ENCODE measurements at places on chromosomes 13 and 19.
A peak's percentile ranks its signal among the peaks of the same experiment; 100 is the strongest.

DNA sequence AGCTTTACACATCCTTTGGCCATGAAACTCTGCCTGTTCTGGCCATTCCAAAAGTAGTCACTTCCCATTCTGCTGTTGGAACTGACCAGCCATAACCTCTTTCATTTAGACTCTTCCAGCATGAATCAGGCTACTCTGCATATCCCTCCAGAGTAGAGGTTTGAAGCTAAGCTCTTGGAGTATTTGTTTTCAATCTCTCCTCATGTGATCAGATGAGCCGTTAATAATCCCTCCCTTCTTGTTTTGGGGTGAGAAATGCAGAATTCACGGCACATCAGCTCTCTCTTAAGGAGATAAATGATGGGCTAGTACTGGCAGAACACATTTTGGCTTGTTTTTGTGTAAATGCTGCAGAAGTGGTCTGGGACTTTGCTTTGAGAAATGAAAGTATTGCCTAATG is 519.9 kb downstream of the PCDH17 start:
- DNase-seq = no peak

- peak; percentile 85 for DNase-seq
These were observed 4.8 kb downstream of the LSR start for GRCh38 chr19:35253316-35254286.

GRCh38 chr13:76813000-76813691 is 73.1 kb downstream of the KCTD12 start:
- no peak for DNase-seq

DNA sequence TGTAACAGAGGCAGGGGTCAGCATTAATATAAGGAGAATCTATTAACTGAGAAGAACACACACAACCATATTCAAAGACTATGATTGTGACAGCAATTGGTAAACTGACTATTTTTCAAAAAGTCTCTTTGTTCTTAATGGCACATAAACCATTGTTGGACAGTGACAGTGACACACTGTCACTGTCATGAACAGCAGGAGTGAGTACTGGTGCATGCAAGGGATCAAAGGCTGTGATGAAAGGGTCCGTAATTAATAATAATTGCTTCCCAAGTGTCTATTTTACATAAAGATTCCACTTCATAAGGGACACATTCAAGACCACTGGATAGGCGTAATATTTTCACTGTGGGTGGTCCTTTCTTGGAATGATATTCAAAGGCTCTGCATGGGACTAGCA is 50.7 kb downstream of the LHFPL6 start:
- no peak for DNase-seq

DNA sequence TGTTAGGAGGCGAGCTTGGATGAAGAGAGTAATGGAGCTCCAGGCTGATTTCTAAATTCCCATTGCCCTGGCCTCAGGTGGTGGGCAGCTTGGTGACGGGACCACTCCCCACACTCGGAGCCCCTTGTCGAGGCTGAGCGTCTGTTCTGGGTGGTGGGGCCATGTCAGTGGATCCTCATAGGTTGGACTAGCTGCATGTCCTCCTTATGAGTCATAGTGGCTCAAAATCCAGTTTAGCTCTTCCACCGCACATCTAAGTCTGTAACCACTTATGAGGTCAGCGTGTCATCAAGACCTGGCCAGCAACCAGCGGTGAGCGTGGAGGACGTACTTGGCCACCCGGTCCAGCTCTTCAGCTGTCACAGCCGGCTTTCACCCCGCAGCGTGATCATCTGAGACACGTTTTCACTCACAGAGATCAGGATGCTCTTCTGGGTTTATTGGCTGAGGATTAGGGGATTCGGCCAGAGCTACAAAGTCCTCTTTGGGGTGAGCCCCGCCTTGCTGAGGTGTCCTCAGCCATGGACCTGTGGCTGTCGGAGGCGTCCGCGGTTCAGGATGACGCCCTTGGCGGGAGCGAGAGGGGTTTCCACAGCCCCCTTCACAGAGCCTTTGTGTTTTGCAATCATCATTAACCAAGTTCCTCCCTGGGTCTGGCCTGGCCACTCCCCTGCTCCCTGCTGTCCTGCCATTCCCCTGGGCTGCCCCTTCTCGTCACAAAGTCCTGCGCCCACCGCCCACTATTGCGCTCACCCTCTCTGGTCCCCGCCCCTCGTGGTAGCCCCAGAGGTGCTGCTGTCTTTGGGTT is 41.9 kb downstream of the ADPRHL1 start:
- no peak for DNase-seq

DNA sequence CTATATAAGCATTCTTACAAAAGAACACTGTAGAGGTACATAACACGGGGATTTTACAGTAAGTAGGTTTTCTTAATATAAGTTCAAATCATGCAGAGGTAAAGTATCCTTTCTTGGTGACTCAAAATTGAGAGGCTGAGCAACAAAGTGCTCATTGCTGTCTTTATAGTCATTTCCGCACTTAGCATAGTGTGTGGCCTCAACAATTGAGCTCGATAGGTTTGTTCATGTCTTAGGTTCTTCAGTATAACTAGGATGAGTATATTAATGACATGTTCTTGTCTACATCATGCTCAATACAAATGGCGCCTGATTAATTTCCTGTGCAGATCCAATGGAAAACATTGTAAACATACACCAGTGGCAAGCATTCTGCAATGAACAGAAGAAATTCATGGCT is 1.4 kb downstream of the WDFY2 start:
- DNase-seq = no peak

DNA sequence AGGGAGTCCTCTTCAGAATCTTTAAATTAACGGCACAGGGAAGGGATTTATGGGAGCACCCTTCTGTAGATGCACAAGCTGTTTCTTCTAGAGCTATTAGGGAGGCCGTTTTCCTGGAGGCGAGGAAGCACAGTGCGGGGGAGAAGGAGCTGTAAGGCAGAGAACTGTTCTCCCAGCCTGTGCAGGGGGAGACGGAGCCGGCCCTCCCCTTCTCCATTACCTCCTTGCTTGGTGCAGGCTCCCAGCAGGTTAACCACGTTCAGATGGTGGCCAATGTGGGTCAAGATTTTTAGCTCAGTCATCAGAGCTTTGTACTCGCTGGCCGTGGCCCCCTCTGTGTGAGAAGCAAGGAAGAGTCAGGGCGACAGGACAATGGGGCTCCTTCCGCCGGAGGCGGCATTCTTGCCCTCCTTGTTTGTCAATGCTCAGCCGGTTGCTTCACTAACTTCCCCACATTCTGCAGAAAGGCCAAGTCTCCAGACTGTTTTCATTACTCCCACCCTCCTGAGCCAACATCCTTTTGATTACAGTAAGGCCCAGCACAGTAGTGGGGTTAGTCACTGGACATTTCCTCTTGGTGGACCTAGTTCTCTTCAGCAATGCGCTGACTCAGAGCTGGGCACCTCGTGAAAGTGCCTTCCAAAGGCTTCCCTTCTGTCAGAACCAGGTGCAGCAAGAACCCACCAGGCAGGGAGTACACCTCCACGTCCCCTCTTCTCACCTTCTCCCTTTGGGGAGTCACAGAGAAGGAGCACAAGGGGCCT is 165.4 kb downstream of the FLT1 start:
- DNase-seq = no peak

- no peak for DNase-seq
These were observed 19.9 kb upstream of the GDF15 start for GRCh38 chr19:18366021-18366435.

DNA sequence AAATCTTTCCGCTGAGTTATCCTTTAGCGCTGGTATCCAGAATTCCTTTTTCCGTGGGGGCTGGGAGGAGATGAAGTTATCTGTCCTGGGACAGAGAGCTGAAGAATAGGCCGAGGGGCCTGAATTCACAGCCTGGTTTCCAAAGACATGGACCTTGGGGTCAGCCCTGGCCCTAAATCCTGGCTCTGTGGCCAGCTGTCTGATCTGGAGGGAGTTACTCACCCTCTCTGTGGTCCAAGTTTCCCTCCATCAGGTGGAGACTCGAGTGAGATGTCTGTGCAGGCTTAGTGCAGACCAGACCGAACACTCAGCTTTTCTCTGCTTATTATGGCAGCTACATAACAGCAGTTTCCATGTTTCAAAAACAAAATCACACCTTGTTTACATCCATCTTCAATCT is 59.6 kb downstream of the CDADC1 start:
- DNase-seq = no peak

- DNase-seq = no peak
These were observed 41.3 kb downstream of the RNASEH2B start for GRCh38 chr13:50950849-50951248.

DNA sequence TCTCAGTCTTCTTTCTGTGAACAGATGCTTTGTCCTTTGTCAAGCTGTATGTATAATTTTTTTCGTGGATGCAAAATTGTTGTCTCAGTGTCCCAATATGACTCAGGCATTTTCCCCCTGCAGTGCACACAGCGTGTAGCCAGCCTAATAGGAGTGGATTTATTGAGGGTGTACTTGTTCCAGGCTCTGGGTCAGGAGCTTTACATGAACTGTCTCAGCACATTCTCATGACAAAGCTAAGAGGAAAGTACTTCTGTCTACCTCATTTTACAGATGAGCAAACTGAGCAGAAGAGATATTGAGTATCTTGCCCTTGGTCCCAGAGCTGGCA is 50.8 kb downstream of the STK24 start:
- no peak for DNase-seq

GRCh38 chr13:84553227-84553626 is 671.0 kb upstream of the SLITRK1 start:
- no peak for DNase-seq

- DNase-seq = peak; percentile 95
These were observed 3.3 kb downstream of the CFD start for GRCh38 chr19:862581-863314.

GRCh38 chr13:41765020-41765419 is 195.9 kb downstream of the VWA8 start:
- DNase-seq = no peak

DNA sequence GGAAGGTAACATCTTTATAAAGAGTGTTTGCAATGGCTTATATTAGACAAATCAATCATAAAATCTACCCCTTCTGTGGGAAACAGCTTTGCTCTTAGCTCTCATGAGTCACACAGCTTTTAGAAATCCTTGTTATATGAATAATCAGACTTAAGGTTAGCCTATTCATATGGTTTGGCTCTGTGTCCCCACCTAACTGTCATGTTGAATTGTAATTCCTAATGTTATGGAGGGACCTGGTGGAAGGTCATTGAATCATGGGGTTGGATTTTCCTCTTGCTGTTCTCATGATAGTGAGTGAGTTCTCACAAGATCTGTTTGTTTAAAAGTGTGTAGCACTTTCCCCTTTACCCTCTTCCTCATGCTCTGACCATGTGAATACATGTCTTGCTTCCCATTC is 704.2 kb upstream of the KLHL1 start:
- no peak for DNase-seq

DNA sequence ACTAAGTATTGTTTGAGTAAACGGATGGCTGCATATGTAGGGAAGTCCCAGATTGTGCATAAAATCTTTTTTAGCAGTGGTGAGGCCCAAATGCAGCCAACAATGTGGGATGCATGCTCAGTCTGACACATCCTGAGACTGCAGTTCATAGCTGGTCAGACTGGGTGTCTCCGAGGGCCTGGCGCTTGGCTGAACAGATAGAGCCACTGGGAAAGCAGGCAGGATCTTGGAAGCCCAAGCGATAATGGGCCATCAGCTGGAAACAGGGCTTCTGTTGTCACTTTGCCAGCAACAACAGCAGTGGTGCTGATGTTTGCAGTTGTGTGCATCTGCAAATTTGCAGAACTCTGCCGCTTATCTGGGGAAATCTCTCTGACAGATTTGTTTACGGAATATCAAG is 36.1 kb downstream of the MTUS2 start:
- DNase-seq = no peak

- no peak for DNase-seq
These were observed 135.0 kb downstream of the TM9SF2 start for GRCh38 chr13:99636306-99636705.

- no peak for DNase-seq
These were observed 10.1 kb upstream of the ZNF85 start for GRCh38 chr19:20912973-20913372.

- DNase-seq = no peak
These were observed 5.6 kb downstream of the UHRF1 start for GRCh38 chr19:4914736-4915501.

- no peak for DNase-seq
These were observed 491.2 kb downstream of the GPC5 start for GRCh38 chr13:91889641-91890040.

DNA sequence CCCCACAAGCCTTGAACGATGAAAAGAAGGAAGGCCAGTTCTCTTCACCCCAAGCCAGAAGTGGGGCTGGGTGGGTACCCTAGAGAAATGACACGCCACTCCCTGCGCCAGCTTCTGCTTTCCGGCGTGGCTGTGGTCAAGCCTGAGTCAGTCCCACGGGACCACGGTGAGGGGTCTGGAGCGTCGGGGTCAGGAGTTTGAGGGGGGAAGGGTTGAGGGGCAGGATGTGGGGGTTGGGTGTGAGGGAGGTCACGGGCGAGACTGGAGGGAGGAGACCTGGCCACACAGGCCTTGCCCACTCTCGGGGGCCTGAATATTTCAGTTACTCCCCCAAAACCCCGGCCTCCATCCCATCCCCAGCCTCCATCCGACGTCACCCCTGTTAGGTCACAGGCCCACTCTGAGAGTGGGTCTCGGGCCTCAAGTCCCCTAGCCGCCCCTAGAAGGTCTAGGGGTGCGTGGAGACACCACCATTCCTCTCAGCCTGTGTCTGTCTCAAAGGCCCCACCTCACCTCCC is 500 bp upstream of the IFI30 start:
- DNase-seq = no peak

Data from endodermal cell (in vitro differentiated cells).